ENCODE measurements at places on chromosomes 1 and 21.

- DNase-seq = peak; percentile 22
These were observed at the start of gene NKAIN1 for GRCh38 chr1:31239653-31240241. TSS of gene NKAIN1 (minus strand) at chr1:31239887. CDS start at chr1:31239547, 340 bp downstream.

DNA sequence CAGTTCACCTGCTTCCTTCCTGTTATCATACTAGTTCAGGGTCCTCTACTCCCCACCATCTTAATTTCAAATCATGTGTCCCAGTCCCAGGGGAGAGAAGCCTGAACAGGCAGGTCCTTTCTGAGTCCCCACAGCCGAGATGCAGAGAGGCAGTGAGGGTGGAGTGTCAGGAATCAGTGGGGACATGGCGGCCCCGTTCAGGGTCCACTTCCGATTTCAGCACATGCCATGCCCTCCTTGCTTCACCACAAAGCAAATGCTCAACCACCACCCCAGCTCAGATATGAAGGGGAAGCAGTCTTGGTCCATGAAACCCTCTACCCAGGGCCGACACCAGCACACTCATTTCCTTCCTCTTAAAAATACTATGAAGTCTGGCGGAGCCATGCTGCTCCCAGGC is 5.2 kb upstream of the SEMA4A start:
- no peak for DNase-seq

GRCh38 chr1:172980456-172980855 is 70.3 kb downstream of the TNFSF18 start:
- peak; percentile 41 for DNase-seq

GRCh38 chr1:197438010-197438790 is 170.1 kb downstream of the CRB1 start:
- DNase-seq = no peak

- no peak for DNase-seq
These were observed 20.6 kb downstream of the INPP5B start for GRCh38 chr1:37926038-37926924.

- no peak for DNase-seq
These were observed 28.7 kb downstream of the ABCA4 start for GRCh38 chr1:94092210-94092613.

DNA sequence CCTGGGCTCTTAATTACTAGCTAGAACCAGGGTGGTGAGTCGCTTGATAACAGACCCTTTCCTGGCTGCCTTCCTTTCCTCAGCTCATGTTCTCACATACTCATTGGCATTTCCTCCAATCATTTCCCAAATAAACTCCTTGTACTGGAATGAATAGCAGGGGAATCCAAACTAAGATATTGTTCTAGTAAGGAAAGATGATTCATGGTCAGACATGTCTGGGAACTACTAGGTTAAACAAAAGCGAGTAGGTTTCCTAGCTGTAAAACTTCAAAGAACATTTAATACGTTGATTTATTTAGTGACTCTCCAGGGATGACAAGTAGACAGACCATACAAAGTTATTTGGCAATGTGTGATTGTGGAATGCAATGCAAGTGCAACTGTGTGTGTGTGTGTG is 121.2 kb upstream of the KCNJ6 start:
- no peak for DNase-seq

GRCh38 chr1:87278825-87279535 is 49.7 kb upstream of the LMO4 start:
- no peak for DNase-seq

DNA sequence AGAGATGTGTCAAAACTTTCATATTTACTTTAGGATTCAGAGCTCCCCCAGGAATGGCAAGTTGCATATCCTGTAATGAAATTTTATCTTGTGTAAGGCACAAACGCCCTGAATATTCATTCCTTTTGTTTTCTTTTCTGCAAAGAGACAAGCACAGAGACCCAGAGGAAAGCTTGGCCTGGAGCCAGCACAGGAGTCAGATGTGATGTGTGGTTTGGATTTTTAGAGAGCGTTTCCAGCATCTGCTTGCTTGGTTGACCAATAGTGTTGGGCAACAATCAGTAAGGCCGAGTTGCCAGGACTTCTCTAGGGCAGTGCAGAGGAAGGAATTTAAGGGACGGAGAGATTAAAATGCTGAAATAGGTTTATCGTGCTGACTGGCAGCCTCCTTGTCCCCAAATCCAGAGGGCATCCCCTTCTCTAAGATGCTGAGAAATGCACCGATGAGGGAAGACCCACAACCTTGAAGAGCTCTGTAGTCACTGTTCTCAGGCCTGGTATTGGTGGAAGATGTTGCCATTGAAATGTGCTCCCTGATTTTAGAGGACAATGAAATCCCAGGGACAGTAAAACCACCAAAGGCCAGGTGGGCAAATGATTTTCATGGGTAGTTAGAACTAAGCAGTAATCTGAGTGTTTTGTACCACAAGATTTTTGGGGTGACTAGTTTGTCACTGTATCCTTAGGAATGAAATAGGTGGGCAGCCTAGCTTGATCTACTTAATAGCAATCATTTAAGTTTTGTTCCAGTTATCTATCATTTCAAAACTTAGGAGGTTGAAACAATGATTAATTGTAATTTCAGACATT is 37.9 kb upstream of the RHOU start:
- peak; percentile 43 for DNase-seq

- DNase-seq = no peak
These were observed 216.5 kb downstream of the NTNG1 start for GRCh38 chr1:107357376-107357775.

GRCh38 chr1:61254634-61255357 is 172.4 kb downstream of the NFIA start:
- DNase-seq = no peak

GRCh38 chr1:224116131-224116530 is 2.2 kb downstream of the FBXO28 start:
- DNase-seq = peak; percentile 61

GRCh38 chr1:221105578-221105977 is 226.3 kb downstream of the HLX start:
- DNase-seq = no peak

GRCh38 chr1:92964998-92965397 is 3.7 kb upstream of the DIPK1A start:
- no peak for DNase-seq

- no peak for DNase-seq
These were observed 1145.6 kb downstream of the KCNT2 start for GRCh38 chr1:195462646-195463045.

- no peak for DNase-seq
These were observed 85.2 kb downstream of the TBX19 start for GRCh38 chr1:168365719-168366479.

- DNase-seq = no peak
These were observed at the start of gene NTNG1 for GRCh38 chr1:107140703-107141490. TSS of gene NTNG1 (plus strand) at chr1:107141039.

DNA sequence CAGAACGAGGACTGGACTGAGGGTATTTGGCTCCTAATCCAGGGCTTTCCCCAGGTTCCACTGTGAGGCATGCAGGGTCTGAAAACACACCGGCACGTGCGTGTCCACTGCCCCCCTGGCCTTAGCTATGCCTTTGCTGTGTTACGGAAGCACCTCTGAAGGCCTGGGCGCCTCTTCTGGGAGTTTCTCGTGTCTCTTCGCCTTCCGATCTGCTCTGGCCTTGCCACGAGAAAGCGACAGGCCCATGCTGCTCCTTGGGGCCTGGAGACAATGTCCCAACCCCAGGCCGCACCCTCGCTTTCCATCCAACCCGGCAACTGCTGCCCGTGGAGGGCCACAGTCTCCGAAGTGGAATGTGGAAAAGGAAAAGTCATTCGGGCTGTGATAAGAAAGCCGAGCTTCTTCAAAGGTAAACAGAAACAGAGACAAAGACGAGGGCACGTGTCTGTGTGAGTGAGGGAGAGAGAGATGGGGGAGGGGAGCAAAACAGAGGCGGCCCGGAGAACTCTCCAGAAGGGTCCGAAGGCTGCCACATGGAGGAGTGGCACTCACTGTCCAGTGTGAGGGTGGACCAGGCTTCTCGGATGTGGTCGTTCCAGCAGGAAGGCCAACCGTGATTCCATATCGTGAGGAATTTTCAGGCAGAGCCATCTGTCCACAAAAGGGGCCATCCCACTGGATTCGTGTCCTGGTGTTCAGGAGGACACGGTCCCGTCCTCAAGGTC is 3.4 kb upstream of the UMODL1 start:
- no peak for DNase-seq

GRCh38 chr1:39405358-39405757 is 86.1 kb upstream of the BMP8A start:
- DNase-seq = no peak

GRCh38 chr1:150810958-150811659 is 3.0 kb upstream of the CTSK start:
- no peak for DNase-seq

DNA sequence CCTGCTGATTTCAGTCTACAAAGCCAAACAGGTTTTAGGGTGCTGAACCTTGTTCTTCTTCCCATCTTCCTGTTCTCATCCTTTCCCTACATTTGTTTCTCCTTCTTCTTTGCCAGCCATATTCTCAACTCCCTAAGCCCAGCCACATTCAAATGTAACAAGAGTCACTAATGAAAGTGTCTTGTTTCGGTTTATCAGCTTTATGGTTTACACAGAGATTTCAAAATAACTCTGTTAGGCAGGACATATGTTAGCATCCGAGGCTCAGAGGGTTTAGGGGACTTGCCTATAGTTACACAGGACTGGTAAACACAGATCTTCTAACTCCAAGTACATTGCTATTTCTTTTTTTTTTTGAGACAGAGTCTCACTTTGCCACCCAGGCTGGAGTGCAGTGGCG is 61.3 kb downstream of the NDUFS5 start:
- DNase-seq = no peak

GRCh38 chr21:25441835-25442234 is 165.4 kb downstream of the MRPL39 start:
- DNase-seq = no peak

DNA sequence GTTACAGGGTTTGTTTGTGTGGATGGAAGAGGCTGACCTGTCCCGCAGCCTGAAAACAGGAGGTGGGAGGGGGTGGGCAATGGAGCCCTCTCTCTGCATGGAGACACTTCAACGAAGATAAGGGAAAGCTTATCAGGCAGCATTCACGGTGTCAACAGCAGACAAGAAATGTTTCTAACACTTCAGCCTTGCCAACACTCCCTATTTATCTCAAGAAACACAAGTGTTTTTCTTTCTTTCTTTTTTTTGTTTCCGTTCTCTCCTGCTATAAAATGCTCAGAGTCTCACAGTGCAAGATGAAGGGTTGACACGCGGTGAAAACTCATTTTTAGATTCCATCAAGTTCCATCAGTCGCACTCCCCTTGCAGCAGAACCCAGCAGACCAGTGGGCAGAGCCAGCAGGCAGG is 594.4 kb downstream of the MATN1 start:
- DNase-seq = no peak

DNA sequence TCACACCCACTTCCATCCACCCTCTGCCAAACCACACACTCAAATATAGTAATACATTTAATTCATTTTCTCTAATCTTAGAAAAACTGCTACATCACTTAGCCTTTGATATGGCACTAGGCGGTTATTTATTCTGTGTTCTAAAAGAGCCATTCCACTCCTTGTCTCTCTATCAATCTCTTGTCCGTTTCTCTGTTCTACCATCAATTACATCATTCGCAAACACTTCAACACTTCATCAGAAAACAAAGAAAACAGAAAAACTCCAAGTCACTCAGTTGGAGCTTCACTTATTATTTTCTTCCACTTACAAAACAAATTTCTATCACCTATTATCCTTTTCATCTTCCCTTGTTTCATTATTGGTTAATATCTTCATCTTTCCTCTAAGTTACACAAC is 1523.0 kb downstream of the KCNT2 start:
- no peak for DNase-seq

- no peak for DNase-seq
These were observed 59.1 kb downstream of the PTGFR start for GRCh38 chr1:78549891-78550290.

- no peak for DNase-seq
These were observed 26.9 kb upstream of the GPR88 start for GRCh38 chr1:100511058-100511457.

DNA sequence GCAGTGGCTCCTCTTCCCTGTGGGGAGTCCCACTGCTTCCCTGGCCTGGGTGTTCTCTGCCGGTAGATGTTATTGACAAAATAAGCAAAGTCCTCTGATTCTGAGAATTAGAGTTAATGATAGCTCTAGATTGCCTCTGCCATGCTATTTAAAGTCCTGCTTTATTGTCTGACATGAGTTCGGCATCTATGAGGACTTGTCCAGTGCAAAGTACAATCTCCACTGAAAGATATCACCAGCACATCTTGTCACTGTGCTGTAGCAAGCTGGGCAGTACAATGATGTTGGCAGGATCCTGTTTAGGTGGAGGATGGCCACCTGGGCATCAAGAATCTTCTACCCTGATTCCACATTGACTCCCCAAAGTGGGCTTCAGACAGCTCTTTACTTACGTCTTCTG is 54.0 kb upstream of the ATP5PO start:
- DNase-seq = no peak

DNA sequence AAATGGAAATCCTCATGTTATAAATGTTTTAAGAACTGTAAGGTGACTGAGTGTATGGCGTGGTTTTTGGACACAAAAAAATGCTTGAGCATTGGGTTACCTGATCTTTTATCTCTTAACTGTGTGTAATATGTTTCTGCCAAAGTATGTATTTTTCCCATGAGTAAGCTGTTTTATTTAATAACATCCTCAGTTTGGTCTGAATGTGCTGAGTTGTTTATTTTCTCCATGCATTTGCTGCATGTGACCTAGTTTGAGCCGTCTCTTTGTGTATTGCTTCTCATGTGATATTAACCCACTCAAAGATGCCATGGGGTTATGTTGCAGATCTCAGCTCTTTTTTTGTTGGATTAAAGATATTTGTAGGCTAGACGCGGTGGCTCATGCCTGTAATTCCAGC is 6.1 kb upstream of the LYPLA2 start:
- DNase-seq = no peak

- DNase-seq = peak; percentile 73
These were observed 27.6 kb upstream of the ZNF697 start for GRCh38 chr1:119675349-119676345.

DNA sequence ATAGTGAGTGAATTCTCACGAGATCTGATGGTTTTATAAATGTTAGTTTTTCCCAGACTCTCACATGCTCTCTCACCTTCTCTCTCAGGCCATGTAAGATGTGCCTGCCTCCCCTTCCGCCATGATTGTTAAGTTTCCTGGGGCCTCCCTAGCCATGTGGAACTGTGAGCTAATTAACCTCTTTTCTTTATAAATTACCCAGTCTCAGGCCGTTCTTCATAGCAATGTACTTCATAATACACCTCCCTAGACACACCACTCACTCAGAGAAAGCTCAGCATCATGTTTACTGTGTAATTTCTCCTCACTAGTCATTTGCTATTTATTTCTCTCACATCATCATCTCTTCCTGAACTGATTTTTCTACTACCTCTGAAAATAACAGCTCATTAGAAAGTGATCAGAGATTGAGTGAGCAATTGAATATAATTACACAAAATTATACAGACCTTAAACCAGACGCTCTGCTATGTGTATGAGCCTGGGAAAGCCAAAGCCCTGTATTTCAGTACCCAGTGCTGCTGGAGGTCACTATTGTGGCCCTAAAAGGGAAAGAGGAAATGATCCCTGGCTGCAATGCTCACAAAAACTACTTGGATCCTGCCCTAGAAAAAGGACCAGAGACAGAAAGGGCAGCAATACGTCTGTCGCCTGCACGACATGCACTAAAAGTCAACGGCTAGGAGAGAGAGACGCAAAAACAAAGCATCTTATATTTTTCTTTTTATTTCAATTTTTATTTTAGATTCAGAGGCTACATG is 284.5 kb downstream of the DSCAM start:
- no peak for DNase-seq

Measured in Caki2 (cell line).